ENCODE measurements at places on chromosomes 6 and 20. TPM values are rescaled to one million over a fixed set of nuclear protein-coding genes. Genes with fewer than 3 reads are reported as not detected.

The DCDC2 gene
- total RNA-seq, result under 0.01 TPM

DNA sequence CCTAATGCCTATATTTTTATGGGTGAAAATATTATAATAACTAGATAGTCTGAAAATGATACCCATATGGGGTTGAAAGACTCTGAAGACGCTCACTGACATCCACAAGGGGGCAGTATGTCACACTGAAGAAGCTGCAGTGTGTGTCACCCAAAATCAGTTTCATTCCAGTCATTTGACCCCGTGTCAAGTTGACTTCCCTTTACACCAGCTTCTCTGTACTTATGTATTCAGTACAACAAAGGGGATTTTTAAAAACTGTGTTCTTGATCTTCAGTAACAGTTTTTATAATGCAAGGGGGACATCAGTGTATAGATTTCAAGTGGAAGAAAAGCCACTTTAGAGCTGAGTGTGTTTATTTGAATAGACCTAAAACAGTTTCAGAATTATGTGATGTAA, 19.3 kb downstream of the FAXC start:
- peak; percentile 64 for DNase-seq

DNA sequence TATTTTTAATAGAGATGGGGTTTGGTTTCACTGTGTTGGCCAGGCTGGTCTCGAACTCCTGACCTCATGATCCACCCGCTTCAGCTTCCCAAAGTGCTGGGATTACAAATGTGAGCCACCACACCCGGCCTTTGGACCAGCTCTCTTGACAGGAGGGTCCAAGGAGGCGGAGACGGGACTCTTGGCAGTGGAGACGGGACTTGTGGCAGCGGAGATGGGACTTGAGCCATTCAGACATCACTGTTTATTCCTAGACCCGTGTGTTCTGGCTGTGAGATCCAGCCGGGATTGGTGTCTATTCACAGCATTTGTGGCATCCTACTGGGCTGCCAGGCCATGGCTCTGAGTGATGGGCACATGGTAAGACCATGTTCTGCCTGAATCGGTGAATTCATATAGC, 25.6 kb downstream of the PRPF6 start:
- no peak for DNase-seq

DNA sequence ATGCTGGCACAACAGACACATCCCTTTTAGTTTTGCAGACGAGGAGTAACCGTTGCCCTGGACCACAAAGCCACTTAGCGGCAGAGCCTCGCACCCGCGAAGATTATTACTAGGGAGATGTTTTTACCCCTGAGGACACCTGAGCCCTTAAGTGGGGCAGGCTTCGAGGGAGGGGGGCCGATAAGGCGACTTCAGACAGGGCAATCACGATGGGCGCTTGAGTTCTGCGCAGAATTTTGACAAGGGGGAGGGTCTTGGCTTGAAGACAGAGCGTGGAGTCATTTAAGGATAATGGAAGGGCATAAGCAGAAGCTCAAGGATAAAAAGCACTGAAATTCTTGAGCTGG, 650 bp upstream of the TTK start:
- peak; percentile 72 for DNase-seq

DNA sequence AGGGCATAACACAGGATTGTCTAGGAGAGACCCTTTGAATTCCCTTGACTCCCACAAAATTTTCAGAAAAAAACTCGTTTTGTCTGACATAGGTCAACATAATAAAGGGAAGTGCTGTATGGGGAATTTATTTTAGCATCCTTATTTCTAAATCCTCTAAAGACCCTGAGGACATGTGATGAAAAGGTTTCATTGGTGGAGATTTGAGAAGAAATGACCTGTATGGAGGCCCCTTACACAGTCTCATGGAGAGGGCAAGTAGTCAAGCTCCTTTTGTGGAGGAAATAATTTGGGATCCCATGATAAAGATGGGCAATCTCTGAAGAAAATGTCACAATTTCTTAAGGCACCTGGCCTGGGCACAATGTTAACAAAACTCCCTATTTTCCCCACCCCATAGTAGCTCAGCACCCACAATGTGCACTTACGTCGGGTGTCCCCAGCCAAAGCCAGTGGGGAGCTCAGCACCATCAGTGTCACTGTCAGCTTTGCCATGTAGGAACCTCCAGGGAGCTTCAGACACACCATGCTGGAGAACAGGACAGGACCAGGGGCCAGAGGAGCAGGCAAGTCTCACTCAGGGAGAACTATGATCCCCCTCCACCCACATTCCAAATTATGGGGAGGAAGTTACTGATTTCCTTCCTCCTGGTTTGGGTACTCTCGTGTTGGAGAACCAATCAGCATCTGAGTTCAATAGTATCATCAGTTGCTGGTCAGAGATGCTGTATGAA, at the start of gene HLA-DRB5:
Gene HLA-DRB5, minus strand, starts transcription at position 591 of the 734 bp plus-strand sequence. Its CDS starts 63 bp downstream, at position 528.
- peak; percentile 88 for DNase-seq

The SSTR4 gene
- not detected for total RNA-seq

DNA sequence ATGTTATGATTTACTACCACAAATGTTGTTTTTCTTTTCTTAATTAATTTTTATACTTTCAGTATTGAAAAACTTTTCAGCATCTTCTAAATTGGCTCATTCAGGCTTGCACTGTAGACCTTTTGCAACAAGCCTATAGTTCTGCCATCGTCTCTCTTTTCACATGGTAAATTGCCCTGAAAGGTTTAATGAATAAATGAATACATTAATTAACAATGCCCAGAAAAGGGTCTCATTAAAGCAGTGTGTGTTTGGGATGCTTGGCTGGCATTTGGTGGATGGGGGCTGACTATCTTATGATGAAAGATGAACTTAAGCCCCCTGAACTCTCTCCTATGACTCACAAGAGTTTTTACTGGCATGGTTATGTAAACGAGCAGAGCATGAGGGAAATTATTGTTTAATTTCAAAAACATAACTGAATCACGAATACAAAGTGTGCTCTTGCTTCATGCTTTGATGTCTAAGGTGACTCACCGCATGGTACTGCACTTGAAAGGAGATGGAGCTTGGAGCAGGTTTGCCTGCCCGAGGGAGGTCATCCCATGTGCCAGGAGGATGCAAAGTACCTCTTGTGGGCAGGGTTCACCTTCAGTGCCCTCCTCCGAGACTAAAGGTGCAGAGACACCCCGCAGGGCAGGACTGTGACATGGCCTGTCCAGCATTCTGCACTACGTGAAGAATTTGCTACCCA, 13.8 kb upstream of the PCK1 start:
- no peak for DNase-seq

- DNase-seq, result peak; percentile 19
Observed at GRCh38 chr6:41298785-41299502, 12.5 kb upstream of the TREM1 start.

DNA sequence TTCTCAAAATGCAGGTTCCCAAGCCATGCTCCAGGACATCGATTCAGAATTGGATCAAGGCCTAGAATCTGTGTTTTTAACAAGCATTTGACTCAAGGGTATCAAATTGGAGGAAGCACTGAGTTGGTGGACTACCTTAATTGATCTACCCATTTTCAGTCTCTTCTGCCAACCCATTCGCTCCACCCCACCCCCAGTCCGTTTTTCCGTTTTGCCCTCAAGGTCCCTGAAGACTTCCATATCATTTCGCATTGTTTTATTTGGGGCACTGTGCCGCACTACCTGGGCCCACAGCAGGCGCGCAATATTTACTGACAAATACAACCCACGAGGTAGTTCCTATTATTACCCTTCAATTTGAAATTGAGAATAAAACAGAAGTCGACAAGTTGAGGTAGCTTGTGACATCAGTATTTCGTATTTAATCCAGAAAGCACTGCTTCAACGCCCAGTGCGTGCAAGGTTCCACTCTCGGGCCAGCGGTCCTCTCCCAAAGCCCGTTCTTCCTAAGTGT, 557 bp upstream of the DHX35 start:
- no peak for DNase-seq

GRCh38 chr6:146481527-146481926, 62.1 kb upstream of the RAB32 start:
- no peak for DNase-seq

DNA sequence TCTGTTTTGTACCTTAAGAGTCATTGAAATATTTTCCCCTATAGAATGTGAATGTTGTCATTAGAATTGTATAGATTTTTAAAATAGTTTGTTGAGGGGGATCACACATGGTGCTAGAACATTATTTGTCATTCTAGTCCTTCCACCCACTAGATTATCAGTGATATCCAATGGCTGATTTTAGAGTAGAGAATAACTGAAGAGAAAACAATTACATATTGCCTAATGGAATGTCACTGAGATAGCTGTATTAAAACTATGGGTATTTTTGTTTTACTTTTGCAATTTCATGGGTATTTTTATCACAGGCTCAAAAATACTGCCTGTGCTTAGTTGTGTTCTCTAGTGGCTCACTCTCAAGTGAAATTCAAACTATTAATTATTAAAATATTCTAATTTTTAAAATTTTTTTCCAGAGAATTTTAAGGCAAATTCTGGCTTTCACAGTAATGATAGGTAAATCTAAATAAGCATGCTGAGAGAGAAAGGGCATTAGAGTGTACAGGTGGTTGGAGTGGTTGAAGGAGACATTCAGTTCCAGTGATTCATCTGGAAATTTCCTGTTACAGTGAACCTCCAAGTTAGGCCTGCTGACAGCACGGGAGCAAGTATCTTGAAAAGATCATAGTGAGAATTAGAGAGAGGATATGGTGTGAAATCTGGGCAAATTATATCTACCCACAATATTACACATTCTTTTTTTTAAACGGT, 399.6 kb downstream of the NKAIN2 start:
- DNase-seq, result no peak

DNA sequence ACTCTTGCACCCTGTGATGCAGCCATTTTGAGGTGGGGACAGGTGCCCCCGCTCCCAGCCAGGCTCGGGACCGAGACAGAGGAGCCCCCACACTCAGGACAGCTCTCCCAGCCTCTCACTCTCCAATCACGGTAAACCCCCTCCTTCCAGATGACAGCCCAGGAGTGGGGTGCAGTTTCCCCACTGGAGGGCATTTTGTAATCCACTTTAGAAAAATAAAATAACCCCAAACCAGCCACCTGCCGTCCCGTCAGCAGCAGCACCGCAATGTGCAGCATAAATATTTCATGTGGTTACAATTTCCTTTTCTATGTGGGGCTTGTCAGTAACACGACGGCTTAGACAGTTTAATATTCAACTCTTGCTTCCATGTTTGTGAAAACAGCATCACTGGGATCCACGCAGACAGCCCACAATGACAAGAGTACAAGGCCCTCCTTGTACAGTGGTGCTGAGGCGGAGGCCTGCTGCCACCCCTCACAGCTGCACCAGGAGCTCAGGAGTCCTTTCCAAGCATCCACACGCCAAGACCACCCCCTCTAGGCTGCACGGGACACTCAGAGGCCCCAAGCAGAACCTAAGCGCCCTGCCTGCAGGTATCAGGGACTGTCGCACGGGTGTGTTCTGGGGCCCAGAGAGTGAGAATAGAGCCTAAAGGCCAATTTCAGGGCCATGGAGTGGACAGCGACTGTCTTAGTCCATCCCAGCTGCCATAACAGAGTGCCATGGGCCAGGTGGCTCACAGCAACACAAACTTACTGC, 116.7 kb downstream of the JPH2 start:
- peak; percentile 39 for DNase-seq

The COL10A1 gene
- total RNA-seq, result not detected

GRCh38 chr6:1577896-1578745, 31.6 kb upstream of the FOXC1 start:
- DNase-seq, result no peak

DNA sequence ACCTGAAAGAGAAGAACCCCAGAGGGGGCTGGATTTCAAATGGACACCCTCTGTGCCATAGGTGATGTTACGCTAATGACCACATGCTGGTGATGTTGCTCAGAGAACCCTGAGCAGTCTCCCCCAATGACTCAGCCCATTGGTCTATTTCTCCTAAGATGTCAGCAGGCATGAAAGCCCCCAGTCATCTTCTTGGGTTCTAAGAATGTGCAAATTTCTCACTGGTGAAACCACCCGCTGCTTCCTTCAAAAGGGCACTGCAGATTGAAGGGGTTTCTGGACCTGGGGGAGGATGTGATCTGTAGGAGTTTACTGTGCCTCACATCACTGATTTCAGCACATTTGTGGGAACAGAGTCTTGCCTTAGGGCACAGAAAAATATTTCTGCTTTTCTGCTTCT, 298.4 kb upstream of the MOCS1 start:
- DNase-seq, result no peak

DNA sequence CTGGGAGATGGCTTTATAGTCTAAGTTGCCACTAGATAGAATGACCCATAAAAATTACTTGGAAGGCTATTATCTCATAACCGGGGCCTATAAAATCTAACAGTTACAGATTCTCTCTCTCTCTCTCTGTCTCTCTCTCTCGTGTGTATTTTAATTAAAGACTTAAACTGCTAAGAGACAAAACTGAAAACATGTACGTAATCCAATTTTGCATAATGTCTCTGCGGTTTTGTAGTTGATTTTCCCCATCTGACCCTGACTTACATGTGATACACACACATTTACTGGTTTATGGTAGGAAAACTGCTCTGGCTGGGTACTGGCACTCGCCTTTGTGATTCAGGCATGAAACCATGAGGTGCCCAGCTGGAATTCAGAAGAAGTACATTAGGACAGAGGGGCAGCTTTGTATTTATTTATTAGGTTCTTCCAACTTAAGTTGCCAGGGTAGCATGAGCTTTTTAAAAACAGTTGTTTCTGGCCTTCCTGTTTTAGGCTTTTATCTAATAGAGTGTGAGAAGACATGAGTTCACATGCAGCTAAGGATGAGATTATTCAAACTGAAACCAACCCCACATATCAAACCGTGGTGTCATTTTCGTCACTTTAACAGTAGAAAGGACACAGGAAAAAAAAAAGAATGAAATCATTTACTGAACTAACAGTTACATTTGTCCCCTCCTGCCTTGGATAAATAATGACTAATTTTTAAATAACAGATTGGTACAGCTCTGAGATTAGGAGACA, 182.5 kb downstream of the GMPR start:
- DNase-seq, result peak; percentile 57

The ISM1 gene
- total RNA-seq, result 0.27 TPM

DNA sequence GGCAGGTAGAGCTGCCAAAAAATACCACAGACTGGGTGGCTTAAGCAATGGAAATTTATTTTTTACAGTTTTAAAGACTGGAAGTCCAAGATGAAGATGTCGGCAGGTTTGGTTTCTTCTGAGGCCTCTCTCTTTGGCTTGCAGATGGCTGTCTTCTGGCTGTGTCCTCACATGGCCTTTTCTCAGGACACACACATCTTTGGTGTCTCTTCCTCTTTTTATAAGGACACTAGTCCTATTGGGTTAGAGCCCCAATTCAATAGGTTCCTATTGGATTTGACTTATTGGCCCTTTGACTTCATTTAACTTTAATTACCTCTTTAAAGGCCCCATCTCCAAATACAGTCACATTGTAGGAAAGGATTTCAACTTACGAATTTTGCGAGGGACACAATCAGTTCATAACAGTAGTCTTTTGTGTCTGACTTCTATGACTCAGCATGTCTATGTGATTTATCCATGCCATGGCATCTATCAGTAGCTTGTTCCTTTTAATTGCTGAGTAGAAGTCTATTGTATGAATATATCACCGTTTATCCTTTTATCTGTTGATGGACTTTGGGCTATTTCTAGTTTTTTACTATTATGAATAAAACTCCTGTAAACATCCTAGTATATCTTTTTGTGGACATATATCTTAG, 11.0 kb upstream of the TCP11 start:
- DNase-seq, result no peak

GRCh38 chr6:75747152-75747992, 1.7 kb upstream of the MYO6 start:
- no peak for DNase-seq

GRCh38 chr6:87721311-87721710, 19.3 kb upstream of the AKIRIN2 start:
- DNase-seq, result no peak

The SLC13A3 gene
- total RNA-seq, result under 0.01 TPM

- DNase-seq, result no peak
Observed at GRCh38 chr6:87182321-87182720, 27.0 kb downstream of the ZNF292 start.

The CDH26 gene
- 8.1 TPM for total RNA-seq

The DNAH8 gene
- total RNA-seq, result not detected

All from hematopoietic multipotent progenitor cell (in vitro differentiated cells).